CD4-positive, alpha-beta memory T cell (primary cell): ENCODE measurements at places on chromosomes 3 and 15.
A peak's percentile ranks its signal among the peaks of the same experiment; 100 is the strongest.

DNA sequence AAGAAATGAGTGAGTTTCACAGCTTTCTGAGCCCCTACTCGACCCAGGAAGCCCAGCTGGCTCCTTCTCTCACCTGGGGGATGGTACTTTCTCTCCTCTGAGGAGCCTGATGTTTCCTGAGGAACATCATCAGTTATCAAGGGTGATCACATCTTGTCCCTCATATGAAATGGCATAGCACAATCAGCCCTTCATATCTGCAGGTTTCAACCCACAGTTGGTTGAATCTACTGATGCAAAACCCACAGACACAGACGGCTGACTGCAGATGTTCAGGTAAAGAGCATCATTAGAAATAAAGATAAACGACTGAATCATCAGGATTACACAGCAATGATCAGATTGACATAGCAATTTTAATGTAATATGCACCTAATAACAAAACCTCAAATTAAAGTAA is 93.6 kb upstream of the OSTN start:
- no peak for DNase-seq

- peak; percentile 10 for DNase-seq
These were observed 916 bp downstream of the IL17RD start for GRCh38 chr3:57164217-57164656.

- no peak for DNase-seq
These were observed 723.8 kb downstream of the MECOM start for GRCh38 chr3:168939651-168940238.

GRCh38 chr3:152399374-152399773 is 130.6 kb downstream of the MBNL1 start:
- no peak for DNase-seq

DNA sequence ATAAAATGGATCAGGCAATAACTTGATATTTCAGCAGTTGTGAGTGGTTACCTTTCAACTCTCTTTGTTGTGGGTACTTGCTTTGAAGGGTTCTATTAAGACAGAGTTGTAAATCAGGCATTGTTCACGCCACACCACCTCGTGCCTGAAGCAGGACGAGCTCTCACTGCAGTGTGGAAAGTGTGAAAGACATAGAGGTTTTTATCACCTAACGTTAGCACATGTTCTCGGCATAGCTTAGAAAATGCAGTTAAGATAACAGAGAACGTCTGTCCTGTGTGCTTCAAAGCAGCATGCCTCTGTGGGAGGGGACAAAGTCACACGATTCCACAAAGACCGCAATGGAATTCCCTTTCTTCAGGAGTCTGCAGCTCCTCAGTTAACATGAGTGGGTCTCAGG is 7.8 kb downstream of the ADAMTS17 start:
- DNase-seq, result no peak

- no peak for DNase-seq
These were observed 68.5 kb downstream of the TMCO5A start for GRCh38 chr15:38002883-38003477.

- no peak for DNase-seq
These were observed 239.5 kb downstream of the GAP43 start for GRCh38 chr3:115862849-115863248.

DNA sequence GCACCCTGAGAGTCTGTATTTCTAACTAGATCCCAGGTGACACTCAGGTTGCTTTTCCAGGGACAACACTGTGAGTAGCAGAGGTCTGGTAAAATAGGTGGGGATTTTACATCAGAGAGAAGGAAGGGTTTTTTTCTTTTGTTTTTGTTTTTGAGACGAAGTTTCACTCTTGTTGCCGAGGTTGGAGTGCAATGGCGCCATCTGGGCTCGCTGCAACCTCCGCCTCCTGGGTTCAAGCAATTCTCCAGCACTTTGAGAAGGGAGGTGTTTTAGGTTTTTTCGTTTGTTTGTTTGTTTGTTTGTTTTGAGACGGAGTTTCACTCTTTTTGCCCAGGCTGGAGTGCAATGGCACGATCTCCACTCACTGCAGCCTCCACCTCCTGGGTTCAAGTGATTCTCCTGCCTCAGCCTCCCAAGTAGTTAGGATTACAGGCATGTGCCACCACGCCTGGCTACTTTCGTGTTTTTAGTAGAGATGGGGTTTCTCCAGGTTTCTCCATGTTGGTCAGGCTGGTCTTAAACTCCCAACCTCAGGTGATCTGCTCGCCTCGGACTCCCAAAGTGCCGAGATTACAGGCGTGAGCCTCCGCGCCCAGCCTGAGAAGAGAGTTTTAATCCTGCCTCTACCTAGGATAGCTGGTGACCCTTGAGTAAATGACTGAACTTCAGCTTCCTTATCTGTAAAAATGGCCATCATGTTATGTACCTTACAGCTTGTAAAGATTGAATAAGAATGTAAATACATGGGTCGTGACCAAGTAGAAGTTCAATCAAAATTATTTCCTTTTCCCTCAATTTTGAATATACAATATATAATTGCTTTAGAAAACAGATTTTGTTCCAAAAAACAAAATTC is 95.9 kb upstream of the FNDC3B start:
- no peak for DNase-seq

- no peak for DNase-seq
These were observed 37.5 kb downstream of the TTC23 start for GRCh38 chr15:99211926-99212325.

DNA sequence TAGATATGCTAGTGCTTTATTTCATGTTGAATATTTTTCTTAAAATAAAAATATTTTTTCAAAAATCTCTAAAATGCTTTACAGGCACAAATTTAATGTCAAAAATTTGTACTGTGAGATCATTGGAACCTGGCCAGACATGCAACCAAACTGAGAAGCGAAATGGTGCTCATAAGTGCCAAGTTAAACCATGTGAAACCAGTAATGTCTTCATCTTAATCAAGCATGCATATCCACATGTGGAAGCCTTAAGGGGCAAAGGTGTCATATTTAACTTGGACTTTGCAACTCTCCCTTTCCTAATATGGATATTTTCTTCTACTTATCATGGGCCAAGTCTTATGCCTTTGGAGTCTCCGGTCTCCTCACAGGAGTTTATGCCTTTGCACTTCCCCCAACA is 208.9 kb upstream of the COL8A1 start:
- DNase-seq, result no peak

GRCh38 chr3:113659101-113659541 is 37.3 kb downstream of the USF3 start:
- DNase-seq, result no peak

DNA sequence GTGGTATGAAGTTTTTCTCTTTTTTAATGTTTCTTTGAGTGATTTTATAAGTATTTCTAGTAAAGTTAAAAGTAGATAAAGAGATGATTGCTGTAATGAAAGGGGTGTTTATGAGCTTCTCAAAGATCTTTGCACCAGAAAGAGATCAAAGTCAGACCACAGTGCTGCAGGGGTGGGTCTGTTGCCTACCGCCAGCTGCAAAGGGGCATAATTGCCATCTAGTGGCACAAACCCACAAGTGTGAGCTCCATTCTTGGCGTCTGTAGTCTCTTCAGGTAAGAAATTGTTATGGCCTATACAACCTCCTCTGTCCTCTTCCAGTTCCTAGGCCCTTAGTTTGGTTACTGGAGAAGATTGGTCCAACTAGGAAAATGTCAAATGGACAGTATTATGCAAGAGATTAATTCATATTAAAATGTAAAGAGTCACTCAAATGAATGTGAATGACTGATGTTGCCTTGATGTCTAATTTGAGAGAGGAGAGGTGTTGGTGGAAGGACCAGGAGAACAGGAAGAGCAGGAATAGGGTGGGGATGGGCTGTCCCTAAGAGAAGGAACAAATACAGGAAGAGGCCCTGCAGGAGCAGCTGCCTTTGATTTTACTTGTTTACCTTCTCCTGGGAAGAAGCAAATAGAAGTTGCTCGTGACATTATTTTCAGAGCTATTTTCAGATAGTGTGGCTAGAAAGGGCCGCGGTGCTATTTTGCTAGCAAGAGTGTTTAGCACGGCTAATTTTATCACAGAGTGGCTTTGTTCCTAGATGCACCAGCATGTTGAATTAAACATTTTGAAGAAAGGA is 53.0 kb upstream of the GSK3B start:
- peak; percentile 52 for DNase-seq

GRCh38 chr15:63178034-63178433 is 11.4 kb upstream of the RAB8B start:
- no peak for DNase-seq

DNA sequence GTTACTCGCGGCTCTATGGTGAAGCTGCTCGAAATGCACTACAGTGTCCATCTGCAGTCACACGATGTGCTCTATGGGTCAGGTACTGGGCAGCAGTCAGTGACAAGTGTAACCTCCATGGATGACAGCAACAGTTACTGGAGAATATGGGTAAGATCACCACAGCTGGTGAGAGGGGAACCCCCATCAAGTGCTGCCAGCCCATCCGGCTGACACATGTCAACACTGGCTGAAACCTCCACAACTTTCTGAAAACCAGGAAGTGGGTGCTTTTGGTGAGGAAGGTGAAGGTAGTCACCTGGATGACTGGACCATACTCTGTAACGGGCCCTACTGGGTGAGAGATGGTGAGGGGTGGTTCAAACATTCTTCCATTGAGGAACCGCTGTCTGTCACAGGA is 87.4 kb upstream of the C15orf39 start:
- no peak for DNase-seq

- no peak for DNase-seq
These were observed 10.8 kb upstream of the ZMAT3 start for GRCh38 chr3:179082416-179082815.

DNA sequence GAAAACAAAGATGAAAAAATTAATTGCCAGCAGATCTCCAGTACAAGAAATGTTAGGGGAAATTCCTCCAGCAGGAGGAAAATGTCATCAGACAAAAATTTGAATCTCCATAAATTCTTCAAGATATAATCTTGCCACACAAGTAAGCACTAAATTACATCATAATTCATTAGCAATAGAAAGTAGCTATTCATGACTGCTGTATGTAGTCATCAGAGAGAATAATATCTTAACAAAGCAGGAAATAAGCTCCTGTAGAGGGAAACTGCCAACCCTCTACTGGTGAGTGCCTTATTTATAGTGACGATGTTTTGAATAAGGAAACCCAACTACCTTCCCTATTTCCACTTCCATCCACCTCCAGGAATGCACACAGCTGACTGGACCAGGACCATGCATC is 15.8 kb upstream of the SLC27A2 start:
- no peak for DNase-seq

DNA sequence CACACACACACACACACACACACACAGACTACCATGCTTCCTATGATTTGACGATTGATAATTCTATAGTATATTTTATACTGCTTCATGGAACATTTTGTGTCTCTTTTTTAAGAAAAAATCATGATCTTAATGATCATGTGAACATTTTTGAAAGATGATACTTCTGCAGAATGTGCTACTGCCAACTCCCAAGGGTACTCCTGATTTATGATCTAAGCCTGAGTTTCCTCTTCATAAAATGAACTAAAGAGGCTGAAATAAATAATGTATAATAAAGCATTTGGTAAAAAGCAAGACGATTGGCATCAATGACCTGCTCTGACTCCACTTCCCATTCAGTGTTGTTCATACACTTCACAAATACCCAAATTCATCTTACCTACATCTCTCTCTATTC is 333.8 kb upstream of the RBMS3 start:
- DNase-seq, result no peak

GRCh38 chr15:63834500-63835210 is 907 bp upstream of the HERC1 start:
- DNase-seq, result no peak

DNA sequence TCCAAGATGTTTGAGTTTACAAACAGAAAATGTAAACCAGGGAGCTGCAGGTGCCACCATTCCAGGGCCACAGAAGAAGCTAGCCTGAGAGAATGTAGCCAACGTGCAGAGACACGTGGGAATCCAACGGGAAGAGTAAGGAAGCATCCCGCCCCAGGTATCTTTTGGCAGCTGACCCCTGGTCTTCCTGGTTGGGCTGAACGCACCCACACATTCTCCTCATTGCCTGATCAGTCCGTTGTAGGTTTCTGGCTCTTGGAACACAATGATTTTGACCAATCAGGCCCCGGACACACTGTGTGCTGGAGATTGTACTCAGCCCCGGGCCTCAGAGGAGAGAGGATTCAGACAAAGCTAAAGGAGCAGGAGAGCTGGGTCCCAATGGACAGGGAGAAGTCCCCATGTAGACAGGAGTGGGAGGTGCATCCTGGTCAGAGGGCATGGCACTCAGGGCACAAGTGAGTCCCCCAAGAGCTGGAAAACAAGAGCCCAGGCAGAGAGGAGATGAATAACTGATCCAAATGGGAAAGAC is 102.3 kb downstream of the TPRA1 start:
- DNase-seq, result no peak

GRCh38 chr3:144771381-144771870 is 799.8 kb downstream of the DIPK2A start:
- DNase-seq, result no peak

DNA sequence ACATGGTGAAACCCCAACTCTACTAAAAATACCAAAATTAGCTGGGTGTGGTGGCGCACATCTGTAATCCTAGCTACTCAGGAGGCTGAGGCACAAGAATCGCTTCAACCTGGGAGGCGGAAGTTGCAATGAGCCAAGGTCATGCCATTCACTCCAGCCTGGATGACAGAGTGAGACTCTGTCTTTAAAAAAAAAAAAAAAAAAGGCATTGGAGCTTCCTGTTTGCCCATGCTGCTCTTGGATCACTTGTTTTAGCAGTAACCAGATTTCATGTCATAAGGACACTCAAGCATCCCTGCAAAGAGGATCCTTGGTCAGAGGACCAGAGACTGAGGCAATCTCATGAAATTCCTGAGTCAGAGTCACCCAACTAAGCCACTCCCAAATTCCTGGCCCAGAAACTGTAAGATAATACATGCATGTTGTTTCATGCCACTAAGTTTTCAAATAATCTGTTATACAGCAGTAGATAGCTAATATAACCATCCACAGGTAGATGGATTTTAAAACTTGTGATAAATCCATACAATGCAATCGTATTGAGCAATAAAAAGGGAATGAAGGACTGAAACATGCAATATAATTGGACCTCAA is 82.0 kb upstream of the XXYLT1 start:
- DNase-seq, result no peak

- no peak for DNase-seq
These were observed 160.1 kb upstream of the SATB1 start for GRCh38 chr3:18585004-18585968.

DNA sequence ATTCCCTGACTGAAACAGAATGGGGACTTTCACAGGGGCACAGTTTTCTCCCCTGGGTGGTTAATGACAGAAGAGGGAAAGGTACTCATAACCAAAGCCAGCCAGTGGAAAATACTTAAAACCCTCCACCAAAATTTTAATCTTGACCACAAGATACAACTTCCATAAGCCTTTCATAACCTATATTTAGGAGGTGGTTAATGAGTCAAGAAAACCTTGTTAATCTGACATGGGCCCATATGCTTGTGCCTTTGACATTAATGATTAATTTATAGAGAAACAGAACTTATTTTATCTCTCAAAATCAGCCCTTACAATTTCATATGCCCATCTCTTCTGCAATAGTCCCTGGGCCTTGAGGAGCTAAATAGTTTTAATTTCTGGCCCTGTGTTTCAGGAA is 31.2 kb downstream of the IQCF6 start:
- DNase-seq, result no peak

DNA sequence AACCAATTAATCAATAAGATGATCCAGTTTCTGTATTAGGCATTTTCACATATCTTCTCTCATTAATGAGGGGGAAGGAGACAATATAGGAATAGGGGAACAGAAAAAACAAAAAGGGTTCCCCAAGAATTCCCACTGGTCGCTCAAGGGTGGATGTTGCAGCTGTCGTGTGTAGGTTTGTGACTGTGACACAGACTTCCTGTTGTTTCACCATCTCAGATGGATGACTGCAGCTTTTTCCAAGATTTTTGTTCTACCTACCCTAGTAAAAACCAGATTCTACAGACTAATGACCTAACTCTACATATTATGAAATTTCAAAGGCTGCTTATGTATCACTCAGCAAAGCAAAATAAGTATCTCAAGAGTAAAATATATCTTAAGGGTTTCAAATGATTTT is 73.7 kb upstream of the MB21D2 start:
- no peak for DNase-seq
